Osteocyte (in vitro differentiated cells): ENCODE measurements at places on chromosomes 12 and 14. TPM values are rescaled to one million over a fixed set of nuclear protein-coding genes. Genes with fewer than 3 reads are reported as not detected.

DNA sequence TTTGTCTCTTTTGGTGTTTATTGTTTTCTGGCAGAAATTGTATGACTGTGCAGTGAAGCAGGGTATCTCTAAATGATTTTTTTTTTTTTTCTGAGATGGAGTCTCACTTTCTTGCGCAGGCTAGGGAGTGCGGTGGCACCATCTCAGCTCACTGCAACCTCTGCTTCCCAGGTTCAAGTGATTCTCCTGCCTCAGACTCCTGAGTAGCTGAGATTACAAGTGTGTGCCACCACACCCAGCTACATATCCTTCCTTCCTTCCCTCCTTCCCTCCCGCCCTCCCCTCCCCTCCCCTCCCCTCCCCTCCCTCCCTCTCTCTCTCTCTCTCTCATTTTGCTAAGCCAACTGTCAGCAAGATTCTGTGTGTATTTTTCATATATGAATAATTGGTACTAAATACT lies 94.4 kb downstream of the PPHLN1 start:
- peaks cover 6% of the 10 kb centered on the region for H3K36me3 ChIP-seq
- peaks cover 30% of the 10 kb centered on the region for H3K4me1 ChIP-seq
- DNase-seq = no peak
- no peaks in the 10 kb centered on the region for H3K27me3 ChIP-seq
- H3K27ac ChIP-seq = no peak overlapping the region
- no peak overlapping the region for H3K4me3 ChIP-seq

- H3K4me3 ChIP-seq = peak overlapping the region; percentile 52
- peaks cover 21% of the 10 kb centered on the region for H3K4me1 ChIP-seq
- DNase-seq = no peak
- H3K27me3 ChIP-seq = no peaks in the 10 kb centered on the region
- H3K27ac ChIP-seq = peak overlapping the region; percentile 91
Observed at GRCh38 chr12:121189619-121190155, 20.2 kb upstream of the P2RX4 start.

GRCh38 chr14:79549515-79549914 lies 661.8 kb downstream of the DIO2 start:
- H3K36me3 ChIP-seq = no peaks in the 10 kb centered on the region
- no peak for DNase-seq
- H3K27ac ChIP-seq = no peak overlapping the region
- H3K4me1 ChIP-seq = peaks cover 9% of the 10 kb centered on the region
- H3K27me3 ChIP-seq = no peaks in the 10 kb centered on the region

GRCh38 chr12:51270951-51271518 lies 820 bp upstream of the SMAGP start:
- H3K27ac ChIP-seq = peak overlapping the region; percentile 86
- peak overlapping the region; percentile 93 for H3K4me3 ChIP-seq
- peaks cover 12% of the 10 kb centered on the region for H3K4me1 ChIP-seq
- H3K27me3 ChIP-seq = no peaks in the 10 kb centered on the region

CACNB3 gene
- 66.5 and 83.3 TPM in 2 replicates for total RNA-seq

IL22 gene
- not detected in 2 replicates for total RNA-seq

IQSEC3 gene
- 0.37 and 0.56 TPM in 2 replicates for total RNA-seq

DNA sequence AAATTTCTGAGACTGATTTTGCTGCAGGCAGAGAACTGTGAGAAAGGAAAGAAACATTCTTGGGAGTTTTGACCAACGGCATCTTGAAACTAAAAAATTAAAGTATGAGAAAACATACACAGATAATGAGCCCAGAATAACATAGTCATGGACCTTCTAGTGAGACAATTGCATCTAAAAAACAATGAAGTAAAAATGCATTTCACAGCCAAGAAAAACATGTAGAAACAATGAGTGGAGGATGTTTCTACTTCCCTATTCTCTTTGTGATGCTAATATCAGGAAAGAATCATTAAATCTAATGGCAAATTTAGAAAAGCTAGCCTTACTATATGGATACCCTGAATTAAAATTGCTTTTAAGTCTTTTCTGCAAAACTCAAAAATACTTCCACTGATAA lies 12.2 kb upstream of the PLEKHG7 start:
- peaks cover 4% of the 10 kb centered on the region for H3K36me3 ChIP-seq
- no peak overlapping the region for H3K4me3 ChIP-seq
- H3K27ac ChIP-seq = no peak overlapping the region

DNA sequence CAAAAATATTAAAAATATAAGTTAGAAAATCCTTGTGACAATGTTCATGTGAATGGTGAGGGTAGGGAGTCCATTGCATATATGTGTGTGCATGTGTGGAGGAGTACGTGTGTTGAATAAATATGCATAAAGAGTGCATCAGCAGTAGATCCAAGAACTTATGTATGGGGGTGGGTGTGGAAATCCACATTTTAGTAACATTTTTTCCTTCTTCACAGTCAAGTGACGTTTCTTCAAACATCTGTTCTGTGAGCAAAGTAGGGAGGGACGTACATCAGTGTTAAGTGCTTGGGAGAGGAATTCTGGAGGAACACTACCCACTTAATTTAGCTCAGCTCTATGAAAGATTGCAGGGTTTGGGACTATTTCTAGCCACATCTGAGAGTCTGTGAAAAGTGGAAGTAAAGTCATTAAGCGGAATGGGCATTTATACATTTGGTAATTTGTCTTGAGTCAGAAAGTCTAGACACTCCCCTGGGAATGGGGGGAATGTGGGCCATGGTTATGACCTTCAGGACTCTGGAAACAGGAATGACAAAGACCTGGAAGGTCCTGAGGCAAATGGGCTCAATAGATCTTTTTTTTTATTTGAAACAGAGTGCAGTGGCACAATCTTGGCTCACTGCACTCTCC lies 156.4 kb upstream of the PLXNC1 start:
- H3K27ac ChIP-seq = no peak overlapping the region
- no peak for DNase-seq
- no peak overlapping the region for H3K4me3 ChIP-seq
- H3K36me3 ChIP-seq = no peaks in the 10 kb centered on the region

GRCh38 chr14:21711360-21711961 lies 37.8 kb upstream of the OR4E1 start:
- H3K4me3 ChIP-seq = no peak overlapping the region
- no peaks in the 10 kb centered on the region for H3K4me1 ChIP-seq
- no peak overlapping the region for H3K27ac ChIP-seq
- H3K27me3 ChIP-seq = peaks cover 26% of the 10 kb centered on the region

IGFBP6 gene
- 18.8 and 22.3 TPM in 2 replicates for total RNA-seq

DNA sequence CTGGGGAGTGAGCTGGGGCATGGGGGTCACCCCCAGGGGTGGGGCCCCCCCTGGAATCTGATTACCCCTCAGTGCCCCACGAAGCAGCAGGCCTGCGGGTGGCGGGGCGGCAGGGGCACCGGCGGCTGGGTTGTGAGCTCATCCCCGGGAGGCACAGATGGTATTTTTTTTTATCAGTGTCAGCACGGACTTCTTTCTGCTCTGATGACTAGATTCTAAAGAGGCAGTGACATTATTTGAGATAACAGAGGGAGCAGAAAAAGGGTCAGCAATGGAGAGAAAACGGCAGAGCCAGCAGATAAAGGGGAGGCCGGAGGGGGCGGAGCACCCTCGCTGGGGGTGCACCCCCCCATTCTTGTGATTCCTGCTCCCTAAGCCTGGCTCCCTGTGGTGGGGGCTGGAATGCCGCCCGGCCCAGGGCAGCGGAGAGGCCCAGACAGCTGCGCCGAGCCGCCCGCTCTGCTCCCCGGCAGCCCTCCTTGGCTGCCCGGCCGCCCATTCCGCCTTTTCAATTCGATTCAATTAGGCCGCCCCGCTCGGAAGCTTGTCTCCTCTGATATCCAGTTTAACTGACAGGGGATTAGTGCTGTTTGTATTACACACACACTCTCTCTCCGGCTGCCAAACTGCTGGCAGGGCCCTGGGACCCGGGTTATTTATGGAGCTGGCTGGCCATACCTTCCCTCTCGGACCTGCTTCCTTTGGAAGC lies 32.9 kb downstream of the MVK start:
- DNase-seq = no peak
- H3K27ac ChIP-seq = no peak overlapping the region
- H3K27me3 ChIP-seq = peaks cover 30% of the 10 kb centered on the region

- no peaks in the 10 kb centered on the region for H3K27me3 ChIP-seq
- H3K4me3 ChIP-seq = no peak overlapping the region
- H3K4me1 ChIP-seq = peaks cover 59% of the 10 kb centered on the region
- H3K27ac ChIP-seq = no peak overlapping the region
Observed at GRCh38 chr14:69675877-69676416, 64.6 kb downstream of the SUSD6 start.

NGB gene
- total RNA-seq = not detected in 2 replicates

IL31 gene
- not detected in 2 replicates for total RNA-seq

KSR2 gene
- not detected in 2 replicates for total RNA-seq

DNA sequence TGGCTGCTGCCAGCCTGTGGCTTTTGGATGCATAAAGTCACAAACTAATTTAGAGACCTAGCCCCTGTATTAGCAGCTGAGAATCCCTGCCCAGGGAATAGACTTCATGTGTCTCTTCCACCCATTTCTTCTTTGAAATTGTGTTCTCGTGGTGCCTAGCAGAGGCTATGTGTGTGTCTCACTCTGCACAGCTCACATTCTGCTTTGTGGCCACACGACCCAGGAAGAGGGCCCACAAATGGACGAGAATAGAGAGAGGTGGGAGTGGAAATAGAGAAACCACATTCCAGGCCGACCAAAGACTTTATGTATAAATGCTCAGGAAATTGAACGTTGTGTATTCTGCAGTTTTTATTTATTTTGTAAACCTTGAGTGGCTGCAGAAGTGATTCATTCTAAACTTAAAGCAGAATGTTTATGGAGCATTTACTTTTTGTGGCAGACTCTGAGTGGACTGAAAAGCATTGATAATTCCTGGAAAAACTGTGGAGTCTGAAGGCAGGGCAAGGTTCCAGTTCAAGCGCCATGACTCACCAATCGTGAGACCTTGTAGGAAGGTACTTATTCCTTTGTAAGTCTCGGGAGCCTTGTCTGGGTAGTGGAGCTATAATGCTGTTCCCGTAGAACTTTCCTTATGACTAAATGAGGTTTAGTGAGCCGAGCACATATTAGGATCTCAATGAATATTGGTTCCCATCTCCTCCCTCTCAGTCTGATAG lies 9.1 kb downstream of the B4GALNT3 start:
- no peak for DNase-seq
- H3K27me3 ChIP-seq = peaks cover 35% of the 10 kb centered on the region
- peaks cover 2% of the 10 kb centered on the region for H3K4me1 ChIP-seq
- H3K4me3 ChIP-seq = no peak overlapping the region
- H3K36me3 ChIP-seq = no peaks in the 10 kb centered on the region

- no peak overlapping the region for H3K27ac ChIP-seq
- no peaks in the 10 kb centered on the region for H3K27me3 ChIP-seq
- DNase-seq = no peak
- no peaks in the 10 kb centered on the region for H3K36me3 ChIP-seq
Observed at GRCh38 chr12:118537481-118537917, 161.1 kb downstream of the SUDS3 start.

RFX4 gene
- total RNA-seq = not detected in 2 replicates
